ENCODE measurements at places on chromosomes 5 and 9.

- DNase-seq: no peak
Measured at GRCh38 chr5:170257370-170257769, 24.6 kb downstream of the C5orf58 start.

GRCh38 chr5:22596404-22596970, 256.7 kb downstream of the CDH12 start:
- no peak for DNase-seq

DNA sequence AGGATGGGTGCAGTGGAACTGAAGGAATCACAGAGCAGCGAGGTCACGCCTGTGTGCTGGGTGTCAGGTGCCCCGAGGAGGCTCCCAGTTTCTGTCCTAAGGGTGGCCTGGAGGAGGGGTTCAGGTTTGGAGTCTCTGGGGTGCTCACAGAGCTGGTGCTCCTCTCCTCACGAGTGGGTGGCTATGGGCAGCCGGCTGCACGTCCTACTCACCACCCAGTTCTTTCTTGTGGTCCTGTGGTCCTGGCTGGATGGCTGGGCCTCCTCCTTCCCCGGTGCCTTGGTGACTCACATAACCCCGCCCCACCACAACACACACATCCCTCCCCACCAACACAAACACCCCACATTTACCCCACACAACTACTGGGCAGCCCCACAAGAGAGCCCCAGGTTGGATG, 9.9 kb upstream of the PTGS1 start:
- DNase-seq: no peak

GRCh38 chr5:124860291-124860655, 113.8 kb upstream of the ZNF608 start:
- no peak for DNase-seq

- no peak for DNase-seq
Measured at GRCh38 chr9:87401681-87402080, 96.0 kb upstream of the DAPK1 start.

- no peak for DNase-seq
Measured at GRCh38 chr9:130935648-130936271, 3.3 kb downstream of the FIBCD1 start.

Measured in NCI-H1092 (cell line).